ENCODE measurements at places on chromosomes 13 and 19.
A peak's percentile ranks its signal among the peaks of the same experiment; 100 is the strongest.

DNA sequence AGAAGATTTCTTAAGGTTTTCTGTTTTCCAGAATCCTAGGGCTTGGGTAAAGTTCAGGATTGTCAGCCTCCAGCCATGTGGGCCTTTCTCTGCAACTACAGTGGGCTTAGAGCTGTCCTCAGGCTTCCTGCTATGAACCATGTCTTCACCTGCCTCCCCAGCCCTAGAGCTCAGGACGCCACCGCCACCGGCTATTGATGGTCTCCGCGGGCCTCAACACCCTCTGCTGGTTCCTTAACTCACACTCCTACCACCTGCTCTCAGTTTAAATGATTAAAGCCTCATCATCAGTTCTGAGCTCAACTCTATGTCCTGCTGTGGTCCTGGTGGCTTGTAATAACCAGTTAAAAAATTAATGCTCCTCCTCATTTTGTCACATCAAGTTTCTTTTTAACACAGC, 221.0 kb downstream of the EFNB2 start:
- no peak for DNase-seq

DNA sequence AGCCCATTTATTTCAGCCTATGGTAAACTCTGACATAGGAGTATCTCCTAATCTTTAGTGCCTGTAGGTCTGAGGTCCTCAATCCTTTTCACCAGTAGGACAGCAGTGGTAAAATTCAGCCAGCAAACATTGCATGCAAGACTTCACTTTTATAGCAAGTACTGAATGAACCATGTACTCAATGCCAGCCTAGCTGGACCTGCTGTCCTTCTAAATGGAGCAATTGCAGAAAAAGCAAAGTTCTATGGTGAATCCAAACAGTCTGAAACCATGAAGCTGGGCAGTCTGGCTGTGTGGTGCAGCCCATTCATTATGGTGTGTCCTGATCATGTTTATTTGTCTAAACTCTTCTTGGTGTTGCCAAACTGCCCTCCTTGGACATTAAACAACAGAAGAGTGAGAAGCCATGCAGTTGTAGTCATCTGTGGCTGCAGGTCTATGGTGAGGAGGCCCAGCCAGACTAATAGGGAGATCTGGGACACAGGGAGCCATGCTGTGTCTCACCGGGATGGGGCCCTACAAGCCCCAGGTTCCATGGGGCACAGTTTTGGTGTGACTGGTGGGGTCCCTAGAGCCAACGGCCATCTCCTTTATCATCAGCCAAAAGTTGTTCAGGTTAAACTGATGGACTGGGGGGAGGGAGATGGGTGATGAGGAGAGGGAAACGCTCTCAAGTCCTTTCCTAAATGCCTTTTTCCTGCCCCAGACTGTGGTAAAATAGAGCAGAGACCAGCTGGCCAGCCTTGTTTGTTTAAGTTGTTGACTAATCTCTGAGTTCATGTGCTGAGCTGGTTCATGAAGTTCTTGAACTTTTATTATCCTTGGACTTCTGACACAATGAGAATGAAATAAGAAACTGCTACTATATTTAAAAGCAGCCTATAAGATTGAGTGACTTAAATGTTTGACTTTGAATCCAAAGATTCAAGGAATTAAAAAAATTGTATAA, 20.6 kb upstream of the TNFSF11 start:
- peak; percentile 32 for DNase-seq

DNA sequence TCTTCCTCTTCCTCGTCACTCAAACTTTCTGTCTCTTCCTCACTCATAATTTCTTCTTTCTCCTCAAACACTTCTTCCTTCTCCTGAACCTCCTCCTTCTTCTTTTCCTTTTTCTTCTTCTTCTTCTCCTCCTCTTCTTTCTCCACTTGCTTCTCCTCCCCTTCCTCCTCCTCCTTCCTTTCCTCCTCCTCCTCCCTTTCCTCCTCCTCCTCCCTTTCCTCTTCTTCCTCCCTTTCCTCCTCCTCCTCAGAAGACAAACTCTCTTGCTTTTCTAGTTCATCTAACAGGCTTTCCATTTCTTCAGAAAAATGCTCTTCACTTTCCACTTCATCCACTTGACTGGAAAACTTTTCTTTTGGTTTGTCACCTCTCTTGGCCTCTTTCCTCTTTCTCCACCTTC, 19.8 kb downstream of the WDR87 start:
- DNase-seq: no peak

DNA sequence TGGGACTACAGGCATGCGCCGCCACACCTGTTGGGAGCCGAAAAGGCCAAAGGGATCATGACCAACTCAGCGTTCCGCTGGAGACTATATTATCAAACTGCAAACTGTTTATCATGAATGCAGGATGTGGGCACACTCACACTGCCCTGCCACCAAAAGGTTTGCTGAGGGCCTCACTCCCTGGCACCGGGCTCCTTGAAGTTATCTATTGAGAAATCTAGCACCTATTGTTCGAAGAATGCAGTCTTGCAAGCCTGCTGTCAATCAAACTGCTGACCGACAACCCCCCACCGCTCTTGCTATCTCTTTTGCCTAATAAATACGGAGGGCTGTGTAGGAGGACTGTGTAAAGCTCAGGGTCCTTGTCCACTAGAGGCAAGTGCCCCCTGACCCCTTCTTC, 5.2 kb upstream of the ZNF836 start:
- no peak for DNase-seq

DNA sequence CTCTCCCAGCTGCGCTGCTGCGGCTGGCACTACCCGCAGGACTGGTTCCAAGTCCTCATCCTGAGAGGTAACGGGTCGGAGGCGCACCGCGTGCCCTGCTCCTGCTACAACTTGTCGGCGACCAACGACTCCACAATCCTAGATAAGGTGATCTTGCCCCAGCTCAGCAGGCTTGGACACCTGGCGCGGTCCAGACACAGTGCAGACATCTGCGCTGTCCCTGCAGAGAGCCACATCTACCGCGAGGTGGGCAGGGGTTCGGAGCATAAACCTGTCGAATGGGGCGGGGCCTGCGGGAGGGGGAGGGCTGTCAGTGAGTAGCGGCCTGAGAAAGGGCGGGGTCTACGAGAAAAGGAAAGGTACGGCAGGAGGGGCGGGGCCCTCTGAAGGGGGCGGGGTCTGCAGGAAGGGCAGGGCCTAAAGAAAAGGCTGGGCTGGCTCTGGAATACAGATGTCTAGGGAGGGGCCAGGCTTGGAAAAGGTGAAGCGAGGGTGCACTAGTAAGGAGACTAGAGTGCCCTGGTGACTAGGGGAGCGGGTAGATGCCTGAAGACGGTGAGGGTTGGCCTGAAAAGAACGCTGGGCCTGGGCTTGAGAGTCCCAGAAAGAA, 3.6 kb downstream of the CD37 start:
- peak; percentile 28 for DNase-seq
